ENCODE measurements at places on chromosomes 2 and 18.

GRCh38 chr2:54590216-54591120 lies 133.0 kb upstream of the EML6 start:
- DNase-seq: no peak

- DNase-seq: no peak
Observed at GRCh38 chr2:120761164-120761861, 25.6 kb downstream of the GLI2 start.

GRCh38 chr2:200319548-200320337 lies 13.2 kb downstream of the SPATS2L start:
- no peak for DNase-seq

GRCh38 chr18:72089432-72089831 lies 454.7 kb downstream of the CBLN2 start:
- DNase-seq: no peak

DNA sequence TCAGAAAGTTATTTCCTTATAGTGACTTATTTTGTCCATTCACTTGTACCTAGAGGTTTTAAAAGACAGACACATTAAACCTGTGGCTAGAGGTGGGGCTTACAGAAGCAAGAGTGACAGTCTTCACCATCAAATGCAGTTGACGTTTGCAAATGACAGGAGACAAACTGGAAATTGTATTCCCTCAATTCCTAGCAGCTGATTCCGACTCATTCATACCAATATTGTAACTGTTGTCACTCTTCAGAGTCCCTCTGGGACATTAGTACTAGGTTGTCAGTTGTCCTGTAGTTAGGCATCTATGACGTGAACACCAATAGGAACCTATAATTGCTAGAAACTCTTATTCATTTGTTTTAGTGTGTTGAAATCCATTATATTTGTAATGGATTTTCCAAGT lies 794.7 kb downstream of the DCC start:
- DNase-seq: no peak

- no peak for DNase-seq
Observed at GRCh38 chr18:10322435-10322834, 132.0 kb upstream of the APCDD1 start.

GRCh38 chr2:41836948-41837347 lies 210.9 kb upstream of the PKDCC start:
- DNase-seq: no peak

DNA sequence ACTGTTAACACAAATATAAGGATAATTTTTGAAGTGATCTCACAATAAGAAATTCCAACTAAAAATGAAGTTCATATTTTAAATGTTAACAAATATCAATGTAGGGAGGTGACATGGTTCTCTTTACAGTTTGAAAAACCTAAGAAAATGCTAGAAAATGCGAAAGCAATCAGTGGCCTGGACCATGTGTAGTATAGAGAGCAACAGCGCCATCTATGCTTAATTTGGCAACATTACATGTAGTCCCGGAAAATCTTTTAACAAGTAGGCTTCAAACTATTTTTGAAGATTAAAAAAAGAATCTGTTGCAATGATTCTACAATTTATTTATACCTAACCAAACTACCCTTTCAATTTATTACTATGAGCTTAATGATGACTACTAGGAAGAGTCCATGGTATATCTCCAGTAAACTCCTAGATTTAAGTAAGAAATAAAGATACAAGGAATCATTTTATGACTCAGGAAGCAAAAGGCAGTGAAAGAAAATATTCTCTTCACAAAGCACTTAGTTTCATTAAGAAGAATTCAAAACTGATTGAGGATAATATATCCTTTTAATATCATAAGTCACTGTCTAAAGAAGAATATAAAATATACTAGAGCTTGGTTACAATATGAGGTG lies 33.3 kb downstream of the NDUFA10 start:
- peak; percentile 47 for DNase-seq
